ENCODE measurements at places on chromosomes 7 and 10.

GRCh38 chr7:146892151-146892550, 775.5 kb downstream of the CNTNAP2 start:
- ATAC-seq: no peak

- peak; percentile 93 for ATAC-seq
These were observed 73.8 kb downstream of the CUL1 start for GRCh38 chr7:148772297-148773089.

DNA sequence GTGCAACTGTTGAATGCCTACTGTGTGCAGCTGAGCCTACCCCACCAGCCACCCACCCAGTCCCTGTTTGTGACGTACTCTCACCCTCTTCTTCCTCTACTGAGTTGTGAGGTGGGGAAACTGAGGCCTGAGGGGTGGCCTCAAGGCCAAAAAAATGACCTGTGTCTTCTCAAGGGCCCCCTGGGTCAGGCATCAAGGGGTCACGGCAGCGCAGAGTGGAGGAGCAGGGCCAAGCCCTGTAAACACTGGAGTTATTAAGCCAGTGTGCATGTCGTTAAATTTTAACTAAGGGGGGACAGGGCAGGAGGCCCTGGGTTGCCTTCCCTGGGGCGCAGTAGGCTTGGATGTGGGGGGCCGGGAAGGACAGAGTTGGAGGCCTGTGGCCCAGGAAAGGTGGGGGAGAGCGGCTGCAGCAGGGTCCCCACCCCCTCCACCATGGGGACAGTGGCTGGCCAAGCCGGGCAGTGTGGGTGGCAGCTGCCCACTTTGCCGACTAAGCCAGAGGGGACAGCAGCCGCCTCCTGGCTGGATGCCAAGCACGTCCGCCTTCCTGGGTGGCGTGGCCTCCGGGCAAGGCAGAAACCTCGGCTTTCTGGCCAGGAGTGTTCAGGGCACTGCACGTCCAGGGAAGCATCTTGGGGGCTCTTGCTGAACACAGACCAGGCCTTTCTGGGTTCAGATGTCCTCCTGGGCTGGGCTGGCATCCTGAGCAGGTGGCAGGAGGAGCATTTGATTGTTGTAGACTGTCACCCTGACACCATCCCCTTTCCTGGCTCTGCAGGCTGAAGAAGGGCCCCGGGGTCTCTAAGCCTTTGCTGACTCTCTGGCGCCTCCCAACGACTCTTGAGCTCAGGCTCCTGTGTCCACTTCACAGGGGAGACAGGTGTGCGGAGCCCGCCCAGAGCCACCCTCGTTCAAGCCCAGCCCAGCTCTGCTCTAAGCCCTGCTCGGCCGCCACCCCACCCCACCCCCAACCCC, 1.9 kb downstream of the SLC29A4 start:
- ATAC-seq: no peak

GRCh38 chr10:47169581-47169980, 130.4 kb upstream of the GDF10 start:
- ATAC-seq: no peak

DNA sequence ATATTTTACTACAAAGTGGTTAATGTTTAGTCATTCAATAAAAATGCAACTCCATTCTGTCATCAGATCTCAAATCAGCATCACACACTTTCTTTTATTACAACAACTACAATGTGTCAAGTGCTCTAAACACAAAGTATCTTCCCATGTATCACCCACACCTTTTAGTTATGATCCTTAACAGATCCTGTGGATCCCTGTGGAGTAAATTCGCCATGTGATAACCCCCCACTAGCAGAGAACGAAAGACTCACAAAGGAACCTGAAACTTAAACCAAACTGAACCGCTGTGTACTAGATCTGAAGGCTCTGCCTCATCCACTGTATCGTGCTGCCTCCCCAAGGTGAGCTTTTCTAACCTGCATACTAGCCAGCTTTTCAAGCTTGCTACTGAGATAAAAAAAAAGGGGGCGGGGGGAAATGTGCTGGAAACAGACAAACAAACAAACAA, 1.7 kb downstream of the DPY19L1 start:
- ATAC-seq: peak; percentile 33

GRCh38 chr7:128264477-128264876, 23.4 kb downstream of the LEP start:
- ATAC-seq: no peak

DNA sequence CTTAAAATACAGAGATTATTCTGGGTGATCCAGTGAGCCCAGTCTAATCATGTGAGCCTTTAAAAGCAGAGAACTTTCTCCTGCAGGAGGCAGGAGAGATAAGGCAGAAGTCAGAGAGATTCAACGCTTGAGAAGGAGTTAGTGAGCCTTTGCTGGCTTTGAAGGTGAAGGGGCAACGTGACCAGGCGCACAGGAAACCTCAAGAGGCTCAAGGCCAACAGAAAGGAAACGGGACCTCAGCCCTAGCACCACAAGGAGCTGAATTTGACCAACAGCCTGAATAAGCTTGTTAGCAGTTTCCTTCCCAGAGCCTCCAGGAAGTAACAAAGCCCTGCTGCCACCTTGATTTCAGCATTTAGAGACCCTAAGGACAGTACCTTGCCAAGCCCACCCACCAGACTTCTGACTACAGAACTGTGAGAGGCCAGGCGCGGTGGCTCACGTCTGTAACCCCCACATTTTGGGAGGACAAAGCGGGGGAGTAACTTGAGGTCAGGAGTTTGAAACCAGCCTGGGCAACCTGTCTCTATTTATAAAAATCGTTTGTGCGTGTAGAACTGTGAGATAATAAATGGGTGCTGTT, 87.3 kb upstream of the KAT6B start:
- peak; percentile 94 for ATAC-seq

DNA sequence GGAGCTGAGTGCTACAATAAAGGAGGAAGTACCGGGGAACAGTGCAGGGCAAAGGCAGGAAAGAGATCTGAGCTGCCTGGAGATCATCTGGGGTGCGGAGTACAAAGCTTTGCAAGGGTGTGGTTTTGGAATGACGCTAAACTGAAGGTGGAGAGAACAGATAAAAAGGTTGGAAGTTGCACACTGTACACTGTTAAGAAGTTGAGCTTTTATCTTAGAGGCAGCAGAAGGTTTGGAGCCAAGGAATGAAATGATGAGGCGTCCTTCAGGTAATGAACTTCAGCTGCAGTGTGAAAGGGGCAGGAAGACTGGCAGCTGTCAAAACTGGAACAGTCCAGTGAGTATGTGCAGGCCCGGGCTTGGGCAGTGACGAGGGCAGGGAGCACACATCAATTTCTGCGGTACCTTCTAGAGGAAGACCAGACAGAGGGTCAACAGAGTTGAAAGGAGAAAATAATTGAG, 7.2 kb upstream of the ANKRD61 start:
- no peak for ATAC-seq

DNA sequence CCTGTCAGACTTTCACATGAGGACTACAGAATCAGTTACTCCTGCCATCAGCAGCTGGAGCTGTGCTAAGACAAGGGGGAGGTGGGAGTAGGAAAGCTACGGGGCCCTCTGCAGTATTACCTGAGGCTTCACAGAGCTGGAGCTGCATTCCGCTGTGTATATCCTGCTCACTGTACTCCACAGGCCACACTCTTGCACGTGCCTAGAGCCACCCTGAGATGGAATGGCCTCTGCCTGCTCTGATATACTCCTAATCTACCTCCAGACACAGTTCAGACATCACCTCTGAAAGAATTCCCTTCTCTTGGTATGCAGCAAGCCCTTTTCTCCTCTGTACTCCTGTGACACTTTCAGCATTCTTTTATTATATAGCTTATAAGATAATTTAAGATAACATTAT, 34.8 kb downstream of the TRDMT1 start:
- ATAC-seq: no peak

GRCh38 chr7:2972835-2973161, 70.9 kb downstream of the CARD11 start:
- ATAC-seq: no peak

- no peak for ATAC-seq
These were observed 18.8 kb upstream of the MINDY3 start for GRCh38 chr10:15879058-15879457.

- ATAC-seq: no peak
These were observed 553.4 kb upstream of the POM121L12 start for GRCh38 chr7:52482076-52482475.

DNA sequence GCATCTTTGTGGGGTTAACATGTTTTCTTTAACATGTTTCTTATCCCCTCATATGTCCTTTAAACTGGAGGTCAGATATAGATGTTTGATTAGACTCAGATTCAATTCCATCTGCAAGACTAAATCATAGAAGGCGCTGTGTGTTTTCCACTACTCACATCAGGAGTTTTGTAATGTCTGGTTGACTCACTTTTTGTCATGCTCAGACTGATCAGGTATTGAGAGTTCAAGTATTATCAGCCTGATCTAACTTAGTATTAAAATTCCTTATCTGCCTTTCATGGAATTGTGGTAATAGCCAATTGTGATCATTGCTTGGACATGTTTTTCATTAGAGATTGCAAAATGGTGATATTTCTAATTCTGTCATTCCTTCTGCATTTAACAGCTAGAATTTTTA, 30.2 kb downstream of the ENTPD7 start:
- ATAC-seq: no peak

DNA sequence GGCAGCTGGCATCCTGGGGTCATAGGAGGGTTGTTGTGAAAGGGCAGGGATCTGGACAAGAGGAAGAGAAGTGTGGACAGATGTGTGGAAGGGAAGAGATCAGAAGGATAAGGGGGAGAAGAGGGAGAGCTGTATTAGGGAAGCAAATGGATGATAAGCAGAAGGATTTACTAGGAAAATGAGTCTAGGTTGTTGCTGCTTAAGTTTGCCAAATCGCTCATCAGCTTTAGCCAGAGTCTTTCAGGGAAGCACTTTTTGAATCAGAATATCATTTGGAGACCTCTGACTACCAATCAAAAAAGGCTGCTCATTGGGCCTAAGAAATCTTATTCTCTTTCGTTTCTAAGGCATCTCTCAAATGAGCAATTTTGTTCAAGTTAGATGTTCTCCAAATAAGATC, 2.6 kb upstream of the CSGALNACT2 start:
- ATAC-seq: no peak

DNA sequence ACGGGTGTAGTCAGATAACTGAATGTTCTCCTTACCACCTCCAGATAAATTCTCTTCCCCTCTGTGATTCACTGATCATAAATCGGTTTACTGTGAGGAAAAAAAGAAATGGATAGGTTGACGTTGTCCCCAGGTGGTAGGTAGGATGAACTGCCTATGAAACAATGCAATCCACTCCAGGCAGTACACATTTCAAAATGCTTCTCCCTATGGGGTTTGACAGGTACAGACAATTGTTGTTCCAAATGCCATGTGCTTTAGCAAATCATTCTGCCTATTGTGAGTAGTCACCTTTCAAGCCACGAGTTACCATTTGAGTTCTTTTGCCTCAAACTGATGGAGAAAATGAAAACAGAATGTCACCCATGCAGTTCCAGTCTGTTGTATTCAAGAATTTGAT, 21.8 kb downstream of the VIM start:
- ATAC-seq: peak; percentile 37

DNA sequence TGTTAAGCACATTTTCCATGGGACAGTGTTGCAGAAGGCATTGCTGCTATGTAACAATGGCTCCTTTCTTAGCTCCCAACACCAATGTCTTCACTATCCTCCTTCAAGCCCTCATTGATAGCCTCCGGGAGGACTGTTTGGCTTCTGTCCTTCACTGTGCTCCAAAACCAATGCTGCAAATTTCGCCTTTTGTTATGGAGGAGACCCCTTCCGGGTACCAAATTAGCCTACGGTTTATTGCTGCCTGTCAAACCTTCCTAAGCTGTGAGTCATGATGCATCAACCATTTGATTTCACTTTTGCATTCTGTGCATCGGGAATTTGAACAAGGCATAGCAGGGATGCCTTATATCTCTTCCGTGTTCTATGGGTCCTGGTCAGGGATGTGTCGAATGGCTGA, 432.9 kb downstream of the GATA3 start:
- no peak for ATAC-seq

- ATAC-seq: no peak
These were observed 430.2 kb downstream of the EXOC4 start for GRCh38 chr7:133683182-133683454.

- ATAC-seq: no peak
These were observed 510.5 kb upstream of the AKR1E2 start for GRCh38 chr10:4315551-4315950.

GRCh38 chr10:118800920-118801319, 46.1 kb upstream of the CACUL1 start:
- no peak for ATAC-seq

DNA sequence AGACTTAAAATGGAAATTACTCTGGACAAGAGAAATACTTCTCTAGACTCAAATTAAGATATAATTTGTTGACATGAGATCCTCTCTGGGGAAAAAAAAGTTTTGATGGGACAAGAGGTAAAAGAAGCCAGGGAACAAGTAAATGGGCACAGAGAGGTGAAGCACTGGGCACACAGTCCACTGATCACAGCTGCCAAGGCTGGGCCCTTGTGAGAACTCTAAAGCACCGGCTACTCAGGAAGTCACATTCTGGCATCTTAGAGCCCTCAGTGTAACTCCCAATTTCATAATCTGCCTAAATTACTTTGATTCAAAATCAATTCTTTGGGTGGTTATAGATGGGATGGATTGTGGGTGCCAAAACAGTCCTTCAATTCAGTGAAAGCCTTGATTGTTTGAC, 123.2 kb upstream of the CACNA2D1 start:
- ATAC-seq: no peak

DNA sequence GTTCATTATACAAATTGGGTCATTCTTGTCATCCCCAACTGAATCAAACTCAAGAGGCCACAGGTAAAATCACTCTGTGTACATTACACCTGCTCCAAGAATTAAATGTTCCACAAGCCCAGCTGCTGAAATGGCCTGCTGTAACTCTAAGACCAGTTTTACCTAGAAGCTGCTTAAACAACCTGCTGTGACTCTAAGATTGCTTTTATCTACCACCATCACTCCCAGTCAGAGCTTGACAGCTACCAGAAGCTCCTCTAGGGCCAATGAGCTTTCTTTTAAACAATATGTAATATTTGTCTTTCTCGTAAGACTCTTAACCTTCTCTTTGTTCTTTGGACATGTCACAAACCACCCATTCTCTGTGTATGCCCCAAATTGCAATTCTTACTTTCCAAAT, 141.8 kb upstream of the LRGUK start:
- no peak for ATAC-seq

DNA sequence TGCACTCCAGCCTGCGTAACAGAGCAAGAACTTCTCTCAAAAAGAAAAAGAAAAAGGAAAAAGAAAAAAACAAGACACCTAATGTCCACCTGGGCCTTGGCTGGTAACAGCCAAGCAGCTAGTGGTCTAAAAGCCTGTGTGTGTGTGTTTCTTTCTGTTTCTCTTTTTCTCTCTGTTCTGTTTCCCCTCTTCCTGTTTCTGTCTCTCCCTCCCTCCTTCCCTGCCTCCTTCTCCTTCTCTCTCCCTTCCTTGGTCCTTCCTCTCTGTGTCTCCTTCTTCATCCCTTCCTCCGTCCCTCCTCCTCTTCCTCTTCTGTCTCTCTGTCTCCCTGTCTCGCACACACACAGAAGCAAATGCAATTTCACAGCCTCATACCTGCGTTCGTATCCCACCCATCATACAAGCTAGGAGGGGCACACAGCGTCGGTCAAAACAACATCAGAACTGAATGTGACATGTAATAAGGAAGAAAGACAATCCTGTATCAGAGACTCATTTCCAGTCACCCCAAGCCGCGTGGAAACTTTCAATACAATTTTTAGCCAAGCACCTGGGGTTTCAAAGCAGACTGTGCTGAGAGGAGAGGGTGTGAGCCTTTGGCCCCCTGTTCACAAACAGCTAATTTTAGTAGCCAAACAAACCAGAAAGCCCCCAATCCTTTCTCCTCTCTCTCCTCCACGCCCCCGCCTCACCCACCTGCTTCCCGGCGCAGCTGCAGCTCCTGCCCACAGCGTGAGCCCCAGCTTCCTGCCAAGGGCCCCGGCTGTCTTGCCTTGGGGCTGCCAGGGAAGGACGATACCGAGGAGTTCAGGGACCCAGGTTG, 50.2 kb upstream of the GNA12 start:
- ATAC-seq: peak; percentile 86
